RCC 7860 (cell line): ENCODE measurements at places on chromosomes 11 and 22.

DNA sequence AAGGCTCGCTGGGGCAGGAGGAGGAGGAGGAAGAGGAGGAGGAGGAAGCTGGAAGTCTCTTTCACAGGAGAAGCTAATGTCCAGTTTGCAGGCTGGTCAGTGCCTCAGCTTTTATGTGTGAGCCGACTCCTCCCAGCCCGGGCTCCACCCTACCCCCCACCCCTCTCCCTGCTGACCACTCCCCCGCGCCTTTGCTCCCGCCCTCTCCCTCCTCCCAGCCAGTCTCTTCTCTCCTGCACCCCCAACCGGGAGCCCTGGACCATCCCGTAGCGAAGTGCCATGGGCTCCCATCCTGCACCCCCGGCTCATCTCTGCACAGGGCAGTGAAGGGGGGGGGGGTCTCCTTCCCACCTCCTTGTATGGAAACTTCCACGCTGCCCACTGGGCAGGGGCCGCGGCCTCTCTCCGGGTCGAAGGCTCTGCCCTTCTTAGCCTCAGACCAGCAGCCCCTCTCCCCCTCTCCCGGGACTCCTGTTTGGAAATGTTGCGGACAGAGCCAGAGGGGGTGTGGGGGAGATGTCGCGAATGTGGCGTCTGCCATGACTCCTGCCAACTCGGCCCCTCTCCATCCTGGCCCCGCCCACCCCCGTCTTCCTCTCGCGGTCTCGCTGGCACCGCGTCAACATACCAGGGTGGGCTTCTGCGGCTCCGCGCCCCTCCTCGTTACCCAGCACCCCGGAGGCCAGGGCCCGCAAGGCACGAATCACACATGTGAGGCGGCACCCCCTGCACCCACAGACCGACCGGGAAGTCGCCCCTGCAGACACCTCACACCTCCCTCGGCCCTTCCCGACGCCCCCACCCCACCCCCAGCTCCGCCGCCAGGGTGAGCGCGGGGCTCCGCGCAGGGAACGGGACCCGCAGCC, 1.8 kb downstream of the IGF2 start:
- DNase-seq = no peak

- DNase-seq = peak; percentile 14
Observed at GRCh38 chr11:58513747-58514367, 6.0 kb upstream of the OR5B21 start.

DNA sequence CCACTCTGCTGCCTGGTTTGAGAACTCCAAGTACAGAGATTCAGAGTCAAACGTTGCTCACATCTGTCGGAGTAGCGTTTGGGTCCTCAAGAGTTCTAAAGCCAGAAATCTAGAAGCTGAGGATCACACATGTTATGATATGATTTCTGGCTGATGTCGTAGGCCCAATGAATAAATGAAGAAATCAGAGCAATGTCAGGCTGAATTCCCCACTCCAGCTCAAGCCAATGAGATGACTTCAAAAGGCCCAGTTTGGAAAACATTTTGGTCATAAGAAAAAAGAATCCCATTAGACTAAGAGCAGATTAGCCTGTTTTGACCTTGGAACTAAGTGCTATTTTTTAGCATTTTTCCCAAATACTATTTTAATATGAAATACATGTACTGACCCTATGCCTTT, 106.7 kb downstream of the ETS1 start:
- DNase-seq = no peak

GRCh38 chr22:35526333-35526979, 14.2 kb upstream of the RASD2 start:
- no peak for DNase-seq

- DNase-seq = peak; percentile 49
Observed at GRCh38 chr11:58070585-58070984, 39.8 kb downstream of the OR6Q1 start.
